ENCODE measurements at places on chromosomes 2 and 18.

GRCh38 chr2:163556511-163556910 is 179.3 kb downstream of the FIGN start:
- no peak for DNase-seq

DNA sequence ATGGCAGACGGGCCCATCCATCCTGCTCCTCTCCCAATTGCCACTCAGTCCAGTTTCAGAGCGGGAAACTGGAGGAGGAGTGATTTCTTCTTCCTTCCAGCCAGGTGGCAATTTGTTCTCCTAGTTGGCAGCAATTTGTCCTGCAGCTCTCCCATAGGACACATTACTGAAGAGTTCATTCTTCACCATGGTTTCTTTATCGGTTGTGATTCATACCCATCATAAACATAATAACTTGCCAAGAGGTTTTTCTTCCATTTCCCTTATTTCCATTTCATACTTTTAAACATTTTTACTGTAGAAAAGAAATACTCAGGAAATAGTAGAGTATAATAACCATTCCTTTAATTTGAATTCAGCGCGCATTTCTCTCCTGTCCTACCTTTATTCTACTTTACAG is 377.9 kb upstream of the RAB12 start:
- DNase-seq = no peak

DNA sequence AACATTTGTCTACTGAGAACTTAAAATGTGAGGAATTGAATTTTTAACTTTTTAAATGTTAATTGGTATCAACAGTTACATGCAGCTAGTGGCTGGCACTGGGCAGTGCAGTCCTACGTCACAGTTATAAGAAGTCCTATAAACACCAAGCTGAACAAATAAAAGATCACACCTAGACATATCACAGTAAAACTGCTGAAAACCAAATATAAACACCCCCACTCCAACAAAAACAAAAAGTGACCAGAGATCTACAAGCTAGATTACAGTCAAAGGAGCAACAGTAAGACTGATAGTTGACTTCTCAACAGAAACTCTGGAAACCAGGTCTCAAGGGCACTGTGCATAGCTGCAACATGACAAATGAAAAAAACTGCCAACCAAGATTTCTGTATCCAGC is 19.4 kb downstream of the TLK1 start:
- no peak for DNase-seq

GRCh38 chr2:216485745-216486144 is 12.9 kb upstream of the RPL37A start:
- no peak for DNase-seq

- DNase-seq = no peak
These were observed 92.1 kb downstream of the ADAM23 start for GRCh38 chr2:206535260-206535986.

- DNase-seq = no peak
These were observed 642.3 kb upstream of the LINC00305 start for GRCh38 chr18:64791236-64791635.

- no peak for DNase-seq
These were observed 54.6 kb downstream of the ZFP36L2 start for GRCh38 chr2:43171789-43172188.

All from T-helper 22 cell (primary cell).